ENCODE measurements at places on chromosomes 6 and 20.

DNA sequence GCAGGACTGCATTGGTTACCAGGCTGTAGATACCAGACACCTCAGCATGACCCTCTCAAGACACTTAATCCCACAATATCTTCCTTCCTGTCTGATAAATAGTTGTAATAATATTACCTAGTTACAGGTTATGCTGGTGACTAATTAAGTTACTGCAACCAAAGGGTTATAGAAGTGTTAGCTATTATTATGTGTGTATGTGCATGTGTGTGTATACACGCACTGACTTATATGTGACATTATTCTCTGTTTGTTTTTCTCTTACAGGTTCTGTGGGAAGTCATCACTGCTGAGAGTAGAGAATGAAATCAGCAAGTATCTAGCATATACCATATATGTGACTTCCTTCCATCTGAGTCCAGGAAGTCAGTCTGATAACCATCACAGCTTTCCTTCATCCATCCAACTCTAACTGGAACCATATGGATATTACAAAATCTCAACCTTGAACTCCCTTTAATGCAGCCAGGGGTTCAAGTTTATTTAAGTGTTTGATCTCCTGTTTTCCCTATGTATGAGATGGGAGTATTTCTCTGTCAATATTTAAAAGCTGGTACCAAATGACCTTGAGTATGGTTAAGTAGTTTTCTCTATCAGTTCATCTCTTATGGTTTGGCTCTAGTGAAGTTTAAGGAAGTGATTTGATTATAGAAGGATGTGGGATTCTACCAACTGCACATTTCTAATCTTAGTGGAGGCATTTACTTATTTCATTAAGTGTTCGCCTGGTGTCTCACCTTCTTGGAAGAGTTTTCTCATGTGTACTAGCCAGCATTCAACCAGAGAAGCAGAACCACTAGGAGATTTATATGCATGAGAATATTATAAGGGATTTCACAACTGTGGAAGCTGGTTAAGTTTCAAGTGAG is 313.2 kb downstream of the HIVEP2 start:
- DNase-seq: no peak

- DNase-seq: no peak
Measured at GRCh38 chr6:84707171-84707570, 57.2 kb downstream of the TBX18 start.

- no peak for DNase-seq
Measured at GRCh38 chr6:168273441-168274036, 46.0 kb downstream of the DACT2 start.

GRCh38 chr6:166023273-166023989 is 144.2 kb downstream of the TBXT start:
- no peak for DNase-seq

DNA sequence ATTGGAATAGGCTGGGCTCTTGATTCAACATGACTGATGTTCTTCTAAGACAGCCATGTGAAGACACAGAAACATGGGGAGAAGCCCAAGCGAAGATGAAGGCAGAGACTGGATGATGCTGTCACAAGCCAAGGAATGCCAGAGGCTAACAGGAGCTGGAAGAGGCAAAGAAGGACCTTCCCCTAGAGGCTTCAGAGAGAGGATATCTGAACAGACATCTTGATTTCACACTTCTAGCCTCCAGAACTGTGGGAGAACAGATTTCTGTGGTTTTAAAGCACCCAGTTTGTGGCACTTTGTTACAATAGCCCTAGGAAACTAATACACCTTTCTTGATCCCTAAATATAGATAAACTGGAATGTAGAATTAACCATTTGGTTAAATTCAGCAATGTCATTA is 127.0 kb downstream of the EDN1 start:
- DNase-seq: no peak

DNA sequence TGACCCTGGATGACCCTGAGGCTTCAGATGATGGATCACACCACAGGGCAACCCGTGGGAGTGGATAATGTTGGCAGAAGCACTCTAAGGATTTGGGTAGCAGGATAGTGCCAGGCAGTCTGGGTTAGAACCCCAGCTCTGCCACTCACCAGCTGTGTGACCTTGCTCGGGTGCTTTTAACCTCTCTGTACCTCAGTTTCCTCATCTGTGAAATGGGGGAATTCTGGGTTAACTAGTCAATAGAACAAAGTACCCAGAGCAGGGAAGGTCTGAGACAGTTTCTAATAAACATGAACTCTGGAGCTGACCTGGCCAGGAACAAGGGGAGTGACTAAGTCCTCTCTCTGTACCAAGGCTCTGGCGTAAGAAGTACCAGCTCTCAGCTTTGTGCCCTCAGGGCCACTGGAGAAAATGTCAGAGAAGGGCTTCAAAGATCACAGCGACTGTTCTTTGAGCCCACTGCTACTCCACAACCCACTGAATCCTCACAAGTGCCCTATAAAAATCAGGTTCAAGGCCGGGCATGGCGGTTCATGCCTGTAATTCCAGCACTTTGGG is 14.7 kb upstream of the NOL4L start:
- no peak for DNase-seq

- no peak for DNase-seq
Measured at GRCh38 chr6:105179244-105180065, at the start of gene POPDC3. Gene POPDC3, minus strand, starts transcription at chr6:105180014. Its CDS starts 18,105 bp downstream, at chr6:105161909.

DNA sequence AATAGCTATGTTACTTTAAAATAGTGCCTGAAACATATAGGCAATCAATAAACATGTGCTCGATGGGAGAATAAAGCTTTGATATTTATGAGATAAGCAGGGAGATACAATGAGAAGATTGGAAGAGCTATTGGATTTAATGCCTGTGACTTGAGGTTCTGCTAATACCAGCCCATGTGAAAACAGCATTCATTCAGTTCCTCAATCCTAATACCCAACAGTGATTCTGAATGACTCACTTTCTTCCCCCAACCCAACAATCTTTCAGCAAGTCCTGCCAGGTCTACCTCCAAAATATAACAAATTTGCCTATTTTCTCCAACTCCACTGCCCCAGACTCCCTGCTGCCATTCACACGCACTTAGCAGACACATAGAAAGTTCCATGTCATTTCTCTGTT is 26.6 kb upstream of the KLHL31 start:
- no peak for DNase-seq

GRCh38 chr6:73085443-73085871 is 139.8 kb downstream of the KHDC1L start:
- DNase-seq: no peak

DNA sequence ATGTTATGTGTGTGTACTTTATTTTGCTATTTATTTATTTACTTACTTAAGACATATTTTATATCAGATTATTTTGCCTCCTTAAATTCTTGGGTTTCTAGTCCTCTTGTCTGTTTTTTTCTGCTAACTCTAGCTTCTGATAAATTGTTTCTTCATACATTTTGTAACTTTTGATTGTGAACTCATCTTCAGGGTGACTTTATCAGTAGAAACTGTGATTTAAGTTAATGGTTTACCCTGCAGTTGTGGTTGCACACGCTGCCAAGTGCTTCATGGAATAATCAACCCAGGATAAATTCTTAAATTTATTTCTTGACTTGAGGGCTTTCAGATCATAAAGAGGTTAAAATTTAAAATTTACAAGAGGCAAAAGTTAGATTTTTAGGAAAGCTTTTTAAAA is 173.3 kb downstream of the CENPW start:
- DNase-seq: no peak

GRCh38 chr6:41156771-41157170 is 2.6 kb upstream of the TREML1 start:
- DNase-seq: no peak

- DNase-seq: no peak
Measured at GRCh38 chr6:93226822-93227221, 192.5 kb downstream of the EPHA7 start.

GRCh38 chr6:21396313-21396712 is 197.2 kb upstream of the SOX4 start:
- no peak for DNase-seq
